ENCODE measurements at places on chromosomes 7 and 10. TPM values are rescaled to one million over a fixed set of nuclear protein-coding genes. Genes with fewer than 3 reads are reported as not detected.

HMX2 gene
- total RNA-seq, result not detected

PTPN12 gene
- 147 TPM for total RNA-seq

PLA2G12B gene
- total RNA-seq, result not detected

PPP1R17 gene
- total RNA-seq, result not detected

MRPS33 gene
- total RNA-seq, result 51.3 TPM

GRCh38 chr10:49274886-49275285 is 24.1 kb upstream of the C10orf71 start:
- H3K4me3 ChIP-seq, result no peak overlapping the region
- no peaks in the 10 kb centered on the region for H3K4me1 ChIP-seq
- no peaks in the 10 kb centered on the region for H3K27me3 ChIP-seq
- H3K27ac ChIP-seq, result no peak overlapping the region
- DNase-seq, result no peak

DNA sequence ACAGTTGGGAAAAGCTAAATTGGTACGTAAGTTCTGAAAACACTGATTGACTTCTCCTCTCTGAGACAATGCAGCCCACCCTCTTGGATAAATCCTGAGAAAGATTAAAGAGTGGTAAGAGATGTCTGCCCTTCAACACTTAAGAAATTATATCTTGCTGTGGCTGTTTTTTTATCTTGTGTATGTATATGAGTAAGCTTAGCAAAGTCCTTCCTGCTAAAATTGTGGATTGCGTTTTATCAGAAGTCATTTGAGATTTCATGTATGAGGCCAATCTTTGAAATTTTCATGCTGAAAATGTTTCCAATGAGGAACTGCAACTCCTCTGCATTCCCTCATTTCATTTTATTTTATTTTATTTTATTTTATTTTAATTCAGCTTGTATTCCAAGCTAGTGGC is 106.2 kb upstream of the INHBA start:
- H3K27me3 ChIP-seq, result no peaks in the 10 kb centered on the region
- no peak overlapping the region for H3K4me3 ChIP-seq
- no peak for DNase-seq
- no peaks in the 10 kb centered on the region for H3K36me3 ChIP-seq
- no peak overlapping the region for H3K27ac ChIP-seq

- H3K4me3 ChIP-seq, result no peak overlapping the region
- H3K4me1 ChIP-seq, result peaks cover 15% of the 10 kb centered on the region
- no peaks in the 10 kb centered on the region for H3K27me3 ChIP-seq
- H3K27ac ChIP-seq, result peak overlapping the region; percentile 70
- DNase-seq, result no peak
- no peaks in the 10 kb centered on the region for H3K36me3 ChIP-seq
Measured at GRCh38 chr7:41955451-41955850, 252.6 kb upstream of the INHBA start.

DNA sequence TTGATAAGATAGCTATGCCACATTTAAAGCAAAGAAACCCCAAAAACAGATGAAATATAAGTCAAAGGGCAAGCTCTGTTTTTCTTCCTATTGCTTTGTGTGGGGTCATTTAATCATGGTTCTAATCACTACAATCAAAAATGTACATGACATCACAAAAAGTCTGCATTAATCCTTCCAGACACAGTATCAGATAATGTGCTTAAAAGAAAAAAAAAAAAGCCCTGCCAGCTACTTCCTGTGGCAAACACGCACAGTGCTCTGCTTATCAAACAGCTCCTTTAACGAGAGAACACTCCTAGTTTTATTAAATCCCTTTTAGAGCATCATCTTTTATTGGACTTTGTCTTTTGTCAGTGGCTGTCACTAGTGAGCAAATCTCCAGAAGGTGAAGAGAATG is 1005.8 kb downstream of the GATA3 start:
- no peak overlapping the region for H3K4me3 ChIP-seq
- H3K27me3 ChIP-seq, result no peaks in the 10 kb centered on the region
- H3K27ac ChIP-seq, result no peak overlapping the region
- DNase-seq, result no peak

- H3K27ac ChIP-seq, result no peak overlapping the region
- DNase-seq, result no peak
Measured at GRCh38 chr10:44102726-44103255, 282.1 kb downstream of the CXCL12 start.

DNA sequence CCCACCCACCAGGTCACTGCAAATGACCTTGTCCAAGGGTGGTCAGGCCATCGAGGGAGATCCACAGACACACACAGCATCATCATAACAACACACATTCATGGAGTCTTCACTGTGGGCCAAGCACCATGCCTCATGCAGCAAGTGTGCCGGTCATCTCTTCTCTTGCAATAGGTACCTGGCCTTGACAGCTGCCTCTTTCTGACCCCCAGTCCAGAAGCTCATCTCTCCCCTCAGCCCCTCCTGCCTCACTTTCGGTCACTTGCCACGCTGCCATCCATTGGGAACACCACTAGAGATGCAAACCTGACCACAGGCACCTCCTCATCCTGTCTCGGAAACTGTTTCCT is 75.9 kb downstream of the OAT start:
- no peaks in the 10 kb centered on the region for H3K4me1 ChIP-seq
- H3K36me3 ChIP-seq, result no peaks in the 10 kb centered on the region
- DNase-seq, result no peak
- H3K4me3 ChIP-seq, result no peak overlapping the region

DNA sequence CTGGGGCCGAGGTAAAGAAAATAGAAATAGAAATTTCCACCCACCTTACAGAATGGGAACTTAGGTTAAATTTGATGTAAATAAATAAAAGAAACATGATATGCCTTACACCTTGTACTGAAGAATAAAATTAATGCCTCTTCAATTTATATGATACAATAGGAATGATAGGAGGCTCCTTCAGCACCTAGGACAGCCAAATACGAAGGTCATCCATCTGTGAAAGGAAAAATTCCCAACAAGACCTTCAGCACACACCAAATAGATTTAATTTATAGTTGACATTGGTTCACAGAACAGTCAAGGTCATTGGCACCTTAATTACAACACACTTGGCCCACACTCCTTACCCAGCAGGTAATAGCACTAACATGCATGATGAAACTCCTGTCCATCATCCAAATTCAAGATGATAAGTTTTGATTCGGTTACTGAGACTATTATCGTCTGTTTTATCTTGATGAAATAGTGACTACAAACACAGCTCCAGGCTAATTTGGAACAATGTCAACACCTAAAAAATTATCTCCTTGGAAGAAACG is 250.9 kb downstream of the SNX13 start:
- DNase-seq, result no peak
- no peaks in the 10 kb centered on the region for H3K36me3 ChIP-seq
- H3K4me1 ChIP-seq, result no peaks in the 10 kb centered on the region
- H3K27ac ChIP-seq, result no peak overlapping the region

- H3K4me3 ChIP-seq, result no peak overlapping the region
- no peak overlapping the region for H3K27ac ChIP-seq
- H3K27me3 ChIP-seq, result no peaks in the 10 kb centered on the region
Measured at GRCh38 chr7:26224359-26224758, 22.8 kb downstream of the CBX3 start.

GRCh38 chr10:72540193-72540807 is 85.6 kb downstream of the MICU1 start:
- H3K27ac ChIP-seq, result no peak overlapping the region
- peaks cover 34% of the 10 kb centered on the region for H3K36me3 ChIP-seq
- peaks cover 7% of the 10 kb centered on the region for H3K4me1 ChIP-seq
- H3K27me3 ChIP-seq, result no peaks in the 10 kb centered on the region
- no peak for DNase-seq

GRCh38 chr10:119932631-119933030 is 40.1 kb downstream of the SEC23IP start:
- H3K27ac ChIP-seq, result no peak overlapping the region
- H3K36me3 ChIP-seq, result peaks cover 92% of the 10 kb centered on the region
- no peak for DNase-seq
- no peaks in the 10 kb centered on the region for H3K4me1 ChIP-seq
- H3K4me3 ChIP-seq, result no peak overlapping the region

- H3K4me1 ChIP-seq, result peaks cover under 1% of the 10 kb centered on the region
- no peak for DNase-seq
- H3K27me3 ChIP-seq, result no peaks in the 10 kb centered on the region
- H3K36me3 ChIP-seq, result no peaks in the 10 kb centered on the region
- no peak overlapping the region for H3K27ac ChIP-seq
- H3K4me3 ChIP-seq, result no peak overlapping the region
Measured at GRCh38 chr10:113459626-113460280, 93.1 kb upstream of the HABP2 start.

DNA sequence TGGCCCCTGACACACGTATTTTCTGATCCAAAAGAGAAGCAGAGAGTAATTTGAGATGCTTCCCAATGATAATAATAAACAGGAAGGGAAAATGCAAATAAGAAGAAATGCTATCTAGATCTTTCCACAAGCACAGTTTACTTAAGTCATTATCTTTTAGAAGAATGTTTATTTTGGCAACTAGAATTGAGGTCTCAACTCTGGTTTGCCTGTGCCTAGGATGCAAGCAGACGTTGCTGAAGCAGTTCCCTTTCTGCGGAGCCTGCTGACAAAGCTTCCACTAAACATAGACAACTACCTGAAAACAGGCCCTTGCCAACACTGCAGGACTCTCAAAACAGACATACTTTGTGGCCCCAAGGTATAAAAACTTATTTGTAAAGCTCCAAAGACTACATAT is 315.8 kb upstream of the POM121L12 start:
- no peak overlapping the region for H3K27ac ChIP-seq
- no peaks in the 10 kb centered on the region for H3K4me1 ChIP-seq
- H3K4me3 ChIP-seq, result no peak overlapping the region
- peak; percentile 8 for DNase-seq
- H3K36me3 ChIP-seq, result no peaks in the 10 kb centered on the region
- no peaks in the 10 kb centered on the region for H3K27me3 ChIP-seq

- H3K4me3 ChIP-seq, result no peak overlapping the region
- H3K36me3 ChIP-seq, result no peaks in the 10 kb centered on the region
- H3K4me1 ChIP-seq, result no peaks in the 10 kb centered on the region
- no peak for DNase-seq
- no peaks in the 10 kb centered on the region for H3K27me3 ChIP-seq
Measured at GRCh38 chr7:73907554-73908122, 46.7 kb downstream of the TMEM270 start.

- no peak overlapping the region for H3K4me3 ChIP-seq
- H3K4me1 ChIP-seq, result no peaks in the 10 kb centered on the region
- no peak for DNase-seq
- H3K36me3 ChIP-seq, result no peaks in the 10 kb centered on the region
- H3K27ac ChIP-seq, result no peak overlapping the region
- no peaks in the 10 kb centered on the region for H3K27me3 ChIP-seq
Measured at GRCh38 chr7:68272507-68272906, 1275.9 kb downstream of the TYW1 start.

GRCh38 chr7:123579416-123579815 is 21.8 kb upstream of the NDUFA5 start:
- no peak overlapping the region for H3K4me3 ChIP-seq
- DNase-seq, result no peak
- H3K27me3 ChIP-seq, result peaks cover 9% of the 10 kb centered on the region
- H3K4me1 ChIP-seq, result peaks cover 3% of the 10 kb centered on the region
- no peak overlapping the region for H3K27ac ChIP-seq
- no peaks in the 10 kb centered on the region for H3K36me3 ChIP-seq

Measured in stomach (tissue), 19 donors.